Stimulated activated CD8-positive, alpha-beta memory T cell treated with anti-CD3 and anti-CD28 coated beads, Interleukin-7, amount 100 ng/mL, for 24 hours (primary cell): ENCODE measurements at places on chromosomes 7 and 10.
A peak's percentile ranks its signal among the peaks of the same experiment; 100 is the strongest.

DNA sequence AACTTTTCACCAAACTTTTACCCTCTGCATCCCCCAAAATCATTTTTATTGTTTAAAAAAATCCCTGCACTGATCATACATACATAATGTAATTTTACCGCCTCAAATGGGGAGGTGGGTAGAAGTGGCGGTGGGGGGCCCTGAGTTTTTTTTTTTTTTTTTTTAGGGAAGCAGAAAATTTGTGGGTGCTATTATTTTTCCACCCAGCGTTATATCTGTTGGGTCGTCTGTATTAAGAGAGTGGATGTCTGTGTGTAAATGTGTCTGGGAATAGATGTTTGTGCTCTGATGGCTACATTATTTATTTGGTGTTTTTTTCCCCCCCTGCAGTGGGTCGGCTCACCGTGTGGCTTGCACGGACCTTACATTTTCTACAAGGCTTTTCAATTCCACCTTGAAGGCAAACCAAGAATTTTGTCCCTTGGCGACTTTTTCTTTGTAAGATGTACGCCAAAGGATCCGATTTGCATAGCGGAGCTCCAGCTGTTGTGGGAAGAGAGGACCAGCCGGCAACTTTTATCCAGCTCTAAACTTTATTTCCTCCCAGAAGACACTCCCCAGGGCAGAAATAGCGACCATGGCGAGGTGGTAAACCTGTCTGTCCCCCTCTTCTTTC lies 438 bp downstream of the ARID5B start:
- no peak for DNase-seq

DNA sequence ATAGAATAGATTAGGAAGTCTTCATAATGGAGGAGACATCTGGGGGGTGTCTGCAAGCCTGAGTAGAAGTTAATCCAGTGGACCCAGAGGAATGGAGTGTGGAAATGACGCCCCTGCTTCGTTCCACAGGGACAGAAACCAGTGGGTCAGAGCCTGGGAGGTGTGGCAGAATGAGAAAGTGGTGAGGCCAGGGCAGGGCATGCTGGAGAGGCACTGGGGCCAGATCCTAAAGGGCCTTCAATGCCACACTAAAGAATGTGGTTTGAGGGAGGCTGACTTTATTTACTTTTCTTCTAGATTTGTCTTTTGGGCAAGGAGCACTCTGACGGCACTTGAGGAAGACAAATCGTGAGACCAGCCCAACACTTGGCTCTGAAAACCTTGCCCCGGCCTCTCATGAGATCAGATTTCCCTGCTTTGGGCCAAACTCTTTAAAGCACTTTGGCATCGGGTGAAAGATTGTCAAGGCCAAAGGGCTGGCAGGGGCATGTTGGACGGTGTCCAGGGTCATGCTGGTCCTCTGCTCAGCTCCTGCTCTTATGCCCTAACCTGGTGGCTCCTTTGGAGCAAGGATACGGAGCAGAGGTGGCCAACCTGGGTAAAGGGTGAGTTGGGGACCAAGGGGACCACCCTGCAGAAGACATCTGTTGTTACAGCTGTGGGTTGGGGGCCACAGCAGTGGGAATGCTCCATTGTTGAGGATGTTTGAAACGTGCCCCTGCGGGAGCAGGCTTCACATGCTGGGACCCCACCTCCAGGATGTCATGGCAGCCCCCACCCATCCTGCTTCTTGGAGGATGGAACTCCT lies 157.0 kb upstream of the ZMIZ1 start:
- DNase-seq, result no peak

DNA sequence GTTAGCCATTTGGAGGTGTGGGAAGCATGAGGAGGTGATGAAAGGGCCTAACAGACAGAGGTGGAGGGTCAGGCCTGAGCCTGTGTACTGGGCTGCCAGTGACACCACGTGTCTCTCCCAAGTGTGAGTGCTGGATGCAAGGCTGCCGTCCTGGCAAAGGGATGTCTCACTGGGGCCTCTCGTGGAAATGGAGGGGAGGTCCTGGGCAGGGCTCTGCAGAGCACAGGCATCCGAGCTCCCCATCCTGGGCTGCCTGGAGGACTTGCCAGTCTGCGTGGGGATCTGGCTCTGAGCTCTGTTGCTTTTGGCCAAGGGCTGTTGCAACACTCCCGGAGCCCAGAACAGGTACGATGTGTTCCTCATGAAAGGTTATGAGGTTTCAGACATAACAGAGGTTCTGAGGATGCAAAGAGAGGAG lies 77.3 kb downstream of the GRK5 start:
- no peak for DNase-seq

DNA sequence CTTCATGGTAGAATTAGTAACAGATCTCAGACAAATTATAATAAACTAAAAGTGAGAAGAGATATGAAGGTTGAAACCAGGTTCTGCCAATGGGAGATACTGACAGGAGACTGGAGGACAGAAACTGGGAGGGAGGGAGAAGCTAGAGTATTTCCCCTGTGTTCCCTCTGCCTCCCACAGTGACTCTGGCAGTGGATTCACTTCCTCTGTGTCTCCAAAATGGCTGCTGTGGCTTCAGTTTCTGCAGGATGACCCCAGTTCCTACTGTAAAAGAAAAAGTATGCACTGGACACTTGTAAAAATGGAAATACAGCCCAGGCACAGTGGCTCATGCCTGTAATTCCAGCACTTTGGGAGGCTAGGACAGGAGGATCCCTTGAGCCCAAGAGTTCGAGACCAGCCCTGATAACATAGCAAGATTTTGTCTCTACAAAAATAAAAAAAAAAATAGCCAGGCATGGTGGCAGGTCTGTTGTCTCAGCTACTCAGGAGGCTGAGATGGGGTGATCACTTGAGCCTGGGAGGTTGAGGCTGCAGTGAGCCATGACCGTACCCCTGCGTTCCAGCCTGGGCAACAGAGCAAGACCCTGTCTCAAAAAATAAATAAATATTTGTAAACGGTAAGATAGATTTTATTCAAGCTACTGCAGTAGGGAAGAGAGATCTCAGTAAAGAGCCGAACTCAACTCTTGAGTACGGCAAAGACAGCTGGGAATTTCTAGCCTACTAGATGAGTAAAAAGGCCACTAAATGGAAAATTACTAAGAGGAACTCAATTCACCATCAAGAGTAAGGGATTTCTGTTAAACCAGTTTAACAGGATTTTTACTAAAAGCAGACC lies 156.6 kb upstream of the TRIM24 start:
- no peak for DNase-seq

DNA sequence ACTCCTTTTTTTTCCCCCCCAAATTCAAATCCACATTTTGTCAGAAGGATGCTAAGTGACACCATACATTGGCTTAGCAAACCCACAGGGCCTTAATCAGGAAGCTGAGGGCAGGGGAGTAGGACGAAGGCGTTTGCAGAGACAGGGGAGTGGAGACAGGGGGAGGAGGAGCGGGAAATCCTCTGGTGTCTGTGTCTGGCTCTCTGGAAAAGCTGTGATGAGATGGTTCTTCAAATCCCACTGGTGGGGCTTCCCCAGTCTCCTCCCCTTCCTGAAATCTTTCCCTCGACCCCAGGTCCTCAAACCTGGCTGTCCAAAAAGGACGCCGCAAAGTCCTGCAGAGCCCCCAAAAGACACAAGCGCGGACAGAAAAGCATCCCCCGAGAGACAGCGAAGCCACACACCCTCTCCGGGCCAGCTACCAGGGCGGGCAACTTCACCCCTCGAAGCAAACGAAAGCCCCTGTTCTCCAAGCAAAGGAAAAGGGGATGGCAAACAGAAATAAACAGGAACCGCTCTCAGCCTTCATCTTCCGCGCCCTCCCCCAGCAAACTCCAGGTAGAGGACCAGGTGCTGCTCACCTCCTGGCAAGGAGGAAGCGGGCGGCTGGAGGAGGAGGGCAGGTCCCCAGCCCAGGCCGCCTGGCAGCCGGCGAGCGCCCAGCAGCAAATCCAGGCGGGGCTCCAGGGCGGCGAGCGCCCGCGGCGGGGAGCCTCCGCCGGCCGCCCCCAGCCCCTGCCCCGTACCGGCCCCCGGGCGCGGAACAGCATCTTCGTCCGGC lies 520 bp downstream of the ELAPOR2 start:
- no peak for DNase-seq

DNA sequence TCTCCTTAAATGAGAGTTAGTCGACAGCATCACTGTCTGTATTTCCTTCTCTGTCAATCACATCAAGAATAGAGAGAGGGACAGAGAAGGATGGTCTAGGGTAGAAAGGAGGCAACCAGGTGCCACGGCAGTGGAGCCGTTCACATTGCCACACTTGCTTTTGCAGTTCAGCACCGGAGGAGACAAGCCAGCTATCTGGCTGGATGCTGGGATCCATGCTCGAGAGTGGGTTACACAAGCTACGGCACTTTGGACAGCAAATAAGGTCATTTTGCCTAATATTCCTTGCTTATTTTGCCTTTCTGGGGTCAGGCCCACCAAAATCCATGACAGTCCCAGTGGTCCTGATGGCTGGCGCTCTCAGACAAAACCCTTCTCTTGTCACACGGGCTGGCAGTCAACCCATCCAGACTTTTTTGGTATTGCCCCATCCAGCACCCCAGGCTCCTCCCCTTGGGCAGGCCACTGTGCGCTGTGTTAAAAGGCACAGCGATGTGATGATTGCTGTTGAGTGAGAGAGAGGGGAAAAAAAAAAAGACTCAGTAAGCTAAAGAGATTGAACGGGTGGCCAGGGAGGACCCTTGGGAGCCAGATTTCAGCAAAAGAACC lies 8.4 kb downstream of the CPA2 start:
- DNase-seq, result no peak

DNA sequence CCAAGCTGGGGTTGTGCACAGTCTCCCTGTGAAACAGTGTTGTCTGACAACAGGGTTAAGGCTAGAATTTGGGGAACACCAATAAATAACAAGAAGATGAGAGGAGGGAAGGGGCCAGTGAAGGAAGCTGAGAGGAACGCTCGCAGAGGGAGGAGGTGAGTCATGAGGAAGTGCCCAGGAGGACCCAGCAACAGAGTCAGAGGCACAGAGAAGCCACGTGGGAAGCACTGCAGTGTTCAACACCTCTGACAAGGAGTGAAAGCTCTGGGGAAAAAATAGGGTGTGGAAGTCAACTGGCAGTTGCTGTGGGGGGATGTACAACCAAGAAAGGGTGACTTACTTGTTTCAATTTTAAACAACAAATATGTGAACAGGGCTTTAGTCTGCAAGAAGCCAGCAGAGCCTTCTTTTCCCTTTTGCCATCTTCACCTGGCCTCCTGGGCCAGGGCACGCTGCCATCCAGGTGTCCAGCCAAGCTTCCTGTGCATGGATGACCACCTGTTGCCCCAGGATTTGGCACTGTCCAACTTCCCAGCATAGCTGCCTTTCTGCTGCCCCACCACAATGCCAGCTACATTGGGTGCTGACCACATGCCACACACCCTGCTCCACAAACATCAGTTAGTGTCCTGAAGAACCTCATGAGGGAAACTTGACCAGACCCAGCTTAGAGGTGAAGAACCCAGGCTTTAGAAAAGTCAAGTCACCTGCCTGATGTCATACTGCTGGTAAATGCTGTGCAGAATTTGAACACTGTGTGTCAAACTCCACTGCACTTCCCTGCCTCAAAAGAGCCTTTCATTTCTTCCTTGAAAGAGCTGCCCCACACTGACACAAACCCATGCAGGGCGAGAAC lies 69.6 kb downstream of the ATXN7L1 start:
- peak; percentile 34 for DNase-seq

GRCh38 chr7:28296571-28297483 lies 115.5 kb upstream of the CREB5 start:
- peak; percentile 19 for DNase-seq

- DNase-seq, result no peak
Measured at GRCh38 chr7:32169228-32169627, 99.0 kb upstream of the PDE1C start.

- DNase-seq, result no peak
Measured at GRCh38 chr10:23110722-23111516, 15.5 kb downstream of the MSRB2 start.

DNA sequence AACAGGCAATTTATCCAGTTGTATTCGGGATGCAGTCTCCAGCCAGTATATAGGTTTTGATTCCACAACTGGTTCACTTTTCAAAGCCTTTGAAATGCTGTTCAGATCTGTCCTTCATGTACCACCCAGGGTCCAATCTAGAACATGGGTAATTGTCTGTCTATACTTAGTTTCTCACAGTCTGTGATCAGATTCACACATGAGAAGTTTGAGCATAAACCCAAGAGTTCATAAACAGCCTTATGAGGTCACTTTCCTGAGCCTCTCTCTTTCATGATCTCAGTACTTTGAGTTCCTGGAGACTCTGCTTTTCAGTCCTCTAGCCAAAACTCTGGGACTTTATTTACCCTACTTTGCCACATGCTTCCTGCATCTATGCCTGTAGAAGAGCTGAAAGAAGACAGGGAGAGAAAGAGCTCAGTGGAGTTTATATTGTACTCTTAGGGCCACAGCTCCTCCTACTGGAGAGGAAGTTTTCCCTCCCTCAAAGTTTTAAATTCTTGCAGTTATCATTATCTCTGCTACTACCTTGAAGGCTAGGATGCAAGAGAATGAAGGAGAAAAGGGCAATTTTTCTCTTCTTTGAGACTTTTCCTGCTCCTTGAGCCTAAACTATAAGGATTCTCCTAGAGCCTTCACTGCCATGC lies 172.0 kb downstream of the ZEB1 start:
- no peak for DNase-seq

GRCh38 chr10:58435297-58435985 lies 50.2 kb downstream of the TFAM start:
- no peak for DNase-seq

- DNase-seq, result no peak
Measured at GRCh38 chr7:79282070-79282694, 171.3 kb downstream of the MAGI2 start.

DNA sequence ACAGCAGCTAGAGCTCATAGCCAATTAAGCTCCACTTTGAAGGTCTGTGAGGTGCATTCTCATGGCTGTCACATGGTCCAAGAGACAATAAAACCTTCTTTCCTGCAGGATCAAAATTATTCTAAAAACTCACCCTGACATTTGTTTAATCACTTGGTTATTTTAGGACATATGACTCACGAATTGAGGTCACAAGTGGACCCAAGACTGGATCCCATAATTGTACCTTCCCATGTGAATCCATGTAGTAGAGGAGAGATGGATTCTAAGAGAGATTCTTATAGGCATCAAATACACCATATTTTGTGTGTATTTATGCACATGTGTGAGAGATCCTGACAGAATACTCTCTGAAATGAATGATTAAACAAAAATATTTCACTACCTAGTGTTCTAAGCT lies 18.1 kb downstream of the POLR1F start:
- no peak for DNase-seq

GRCh38 chr10:69953851-69954250 lies 98.8 kb upstream of the MACROH2A2 start:
- DNase-seq, result no peak

DNA sequence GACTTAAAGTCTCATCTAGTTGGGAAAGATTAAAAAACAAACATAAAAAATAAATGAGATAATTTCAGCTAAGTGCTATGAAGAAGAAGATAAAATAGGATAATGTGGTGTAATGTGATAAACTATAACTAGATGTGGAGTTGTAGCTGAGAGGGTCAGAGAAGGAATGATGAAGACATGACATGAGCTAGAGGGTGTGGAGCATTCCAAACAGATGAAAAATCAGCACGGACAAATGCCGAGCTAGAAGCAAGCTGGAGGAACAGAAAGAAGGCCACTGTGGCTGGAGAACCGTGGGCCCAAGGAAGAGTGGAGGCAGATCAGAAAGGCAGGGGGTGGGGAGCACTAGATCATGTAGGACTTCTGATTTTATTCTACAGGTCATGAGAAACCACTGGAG lies 70.6 kb downstream of the CDK6 start:
- no peak for DNase-seq

- no peak for DNase-seq
Measured at GRCh38 chr7:8605221-8605620, 171.8 kb downstream of the NXPH1 start.
